NCI-H69 (cell line): ENCODE measurements at places on chromosomes 5 and 9.

- no peak for DNase-seq
These were observed 139.4 kb downstream of the GNAQ start for GRCh38 chr9:77892171-77892570.

GRCh38 chr9:87071473-87071872 is 124.2 kb upstream of the GAS1 start:
- DNase-seq = no peak

DNA sequence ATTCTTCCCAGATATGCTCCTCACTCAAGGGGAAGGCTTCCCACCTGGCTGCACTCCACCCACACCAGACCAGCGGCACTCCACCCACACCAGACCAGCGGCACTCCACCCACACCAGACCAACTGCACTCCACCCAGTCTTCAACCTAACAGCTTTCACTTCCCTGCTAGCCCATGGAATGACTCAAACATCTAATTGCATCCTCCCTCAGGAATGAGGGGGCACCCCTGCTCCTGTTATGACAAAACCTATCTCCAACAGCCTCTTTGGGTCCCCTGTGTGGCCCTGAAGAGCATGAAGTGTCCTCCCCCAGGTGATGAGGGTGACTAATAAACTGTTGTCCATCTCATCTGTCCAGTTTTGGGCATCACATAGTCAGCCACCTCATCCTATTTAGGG is 556.6 kb upstream of the TUSC1 start:
- DNase-seq = no peak

- peak; percentile 29 for DNase-seq
These were observed 2.8 kb downstream of the CMBL start for GRCh38 chr5:10304932-10305331.

- DNase-seq = peak; percentile 9
These were observed 337.1 kb upstream of the PANK3 start for GRCh38 chr5:168916266-168916665.

DNA sequence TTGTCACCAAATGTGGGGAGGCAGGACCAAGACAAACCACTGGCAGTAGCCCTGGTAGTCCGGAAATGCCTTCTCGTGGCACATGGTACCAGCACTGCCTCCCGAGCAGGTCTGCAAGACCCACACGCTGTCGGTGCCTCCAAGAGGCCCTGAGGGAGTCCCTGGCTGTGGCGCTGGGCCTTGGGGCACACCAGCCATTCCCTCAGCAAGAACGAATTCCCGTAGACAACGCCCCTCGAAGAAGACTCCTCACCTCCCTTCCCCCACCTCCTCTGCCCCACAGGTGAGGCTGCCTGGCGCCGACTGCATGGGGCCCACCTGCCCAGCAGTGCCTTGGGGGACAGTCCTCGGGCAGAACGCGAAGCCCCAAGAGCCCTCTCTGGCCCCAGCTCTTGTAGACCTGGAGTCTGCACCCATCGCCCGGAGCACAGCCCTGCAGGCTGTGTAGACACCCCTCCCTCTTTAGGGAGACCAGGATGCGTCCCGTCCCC is 56.0 kb downstream of the EXD3 start:
- no peak for DNase-seq

- DNase-seq = peak; percentile 41
These were observed 49.2 kb downstream of the FAM240B start for GRCh38 chr9:38670542-38671371.
